RKO (cell line): ENCODE measurements at places on chromosomes 1 and 21.

GRCh38 chr1:231613419-231614349 is 12.9 kb upstream of the DISC1 start:
- DNase-seq = no peak

DNA sequence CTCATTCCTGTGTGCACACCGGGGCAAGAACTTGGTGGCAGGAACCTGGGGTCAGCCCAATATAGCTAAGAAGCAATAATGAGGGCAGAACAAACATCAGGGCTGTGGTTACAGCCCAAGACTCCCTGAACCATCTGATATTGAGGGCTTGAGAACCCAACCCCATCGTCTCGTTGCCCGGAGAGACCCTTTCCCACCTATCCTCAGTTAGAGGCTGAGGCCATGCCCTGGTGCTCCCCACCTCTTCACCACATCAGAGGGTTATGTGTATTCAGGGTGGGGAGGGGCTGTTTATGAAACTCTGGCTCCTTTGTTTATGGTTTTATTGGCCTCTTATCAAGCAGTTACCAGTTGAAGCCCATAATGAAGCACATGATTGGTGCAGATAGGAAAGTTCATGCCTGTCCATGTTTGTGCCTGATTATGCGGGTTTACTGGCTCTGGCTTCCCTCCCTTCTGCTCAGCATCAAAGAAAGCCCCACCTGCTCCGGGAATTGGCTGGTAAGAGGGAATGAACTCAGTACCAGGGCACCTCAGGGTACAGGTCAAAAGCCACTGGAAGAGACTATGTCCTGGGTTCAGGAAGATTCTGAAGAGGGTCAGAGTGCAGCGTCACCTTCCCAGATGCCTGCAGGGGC is 14.5 kb downstream of the NUAK2 start:
- no peak for DNase-seq

DNA sequence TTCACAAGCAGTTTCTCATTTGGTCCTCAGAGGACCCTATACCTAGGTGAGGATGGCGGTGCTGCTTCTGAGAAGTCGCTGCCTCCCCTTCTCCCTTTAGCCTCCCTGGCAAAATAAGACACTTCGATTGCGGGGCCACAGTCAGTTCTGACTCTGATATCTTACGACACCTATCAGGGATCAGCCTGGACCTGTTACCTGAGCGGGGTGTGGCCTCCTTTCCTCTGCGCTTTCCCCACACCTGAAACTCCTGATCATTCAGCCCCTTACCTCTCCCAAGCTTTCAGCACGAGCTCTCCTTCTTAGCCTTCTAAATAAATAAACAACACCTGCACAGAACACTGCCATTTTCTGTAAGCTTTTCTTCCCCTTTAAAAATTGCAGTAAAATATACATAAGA is 24.6 kb upstream of the GPR137B start:
- DNase-seq = no peak

- no peak for DNase-seq
These were observed 8.5 kb upstream of the DENND2D start for GRCh38 chr1:111208921-111209320.
